Body of pancreas (tissue), 4 donors: ENCODE measurements at places on chromosomes 11 and 22. TPM values are rescaled to one million over a fixed set of nuclear protein-coding genes. Genes with fewer than 3 reads are reported as not detected.
A peak's percentile ranks its signal among the peaks of the same experiment; 100 is the strongest.

Gene CNTN5
- 0.78 TPM for total RNA-seq

Gene MYRF
- 47.5 TPM for total RNA-seq

Gene APOC3
- 7.3 TPM for total RNA-seq

GRCh38 chr11:93051186-93051585 is 81.7 kb downstream of the MTNR1B start:
- DNase-seq = no peak
- no peaks in the 10 kb centered on the region for H3K4me1 ChIP-seq
- no peaks in the 10 kb centered on the region for H3K27me3 ChIP-seq
- no peak overlapping the region for H3K27ac ChIP-seq

DNA sequence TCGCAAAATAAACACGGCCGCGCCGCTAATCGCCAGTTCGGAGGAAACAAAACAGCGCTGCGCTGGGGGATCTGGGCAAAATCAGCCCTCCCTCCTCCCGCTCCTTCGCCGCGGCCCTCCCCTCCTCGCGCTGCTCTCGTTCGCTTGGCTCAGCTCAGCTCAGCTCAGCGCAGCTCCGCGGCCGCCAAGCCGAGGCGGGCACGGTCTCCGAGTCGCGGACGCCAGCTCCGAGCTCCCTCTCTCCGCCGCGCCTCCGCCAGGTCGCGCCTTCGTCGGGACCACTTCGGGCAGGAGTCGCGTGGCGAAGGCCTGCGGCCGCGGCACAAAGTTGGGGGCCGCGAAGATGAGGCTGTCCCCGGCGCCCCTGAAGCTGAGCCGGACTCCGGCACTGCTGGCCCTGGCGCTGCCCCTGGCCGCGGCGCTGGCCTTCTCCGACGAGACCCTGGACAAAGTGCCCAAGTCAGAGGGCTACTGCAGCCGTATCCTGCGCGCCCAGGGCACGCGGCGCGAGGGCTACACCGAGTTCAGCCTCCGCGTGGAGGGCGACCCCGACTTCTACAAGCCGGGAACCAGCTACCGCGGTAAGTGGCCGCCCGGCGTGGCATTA is at the start of gene SPON1:
Gene SPON1 (plus strand): TSS at position 162 of the 607 bp plus-strand sequence. CDS start 182 bp downstream, at position 344.
- no peak within 1 kb of the TSS for H3K4me3 ChIP-seq
- H3K27ac ChIP-seq = no peak within 1 kb of the TSS
- peak; percentile 56 for DNase-seq
- no peaks in the 10 kb centered on the region for H3K36me3 ChIP-seq

DNA sequence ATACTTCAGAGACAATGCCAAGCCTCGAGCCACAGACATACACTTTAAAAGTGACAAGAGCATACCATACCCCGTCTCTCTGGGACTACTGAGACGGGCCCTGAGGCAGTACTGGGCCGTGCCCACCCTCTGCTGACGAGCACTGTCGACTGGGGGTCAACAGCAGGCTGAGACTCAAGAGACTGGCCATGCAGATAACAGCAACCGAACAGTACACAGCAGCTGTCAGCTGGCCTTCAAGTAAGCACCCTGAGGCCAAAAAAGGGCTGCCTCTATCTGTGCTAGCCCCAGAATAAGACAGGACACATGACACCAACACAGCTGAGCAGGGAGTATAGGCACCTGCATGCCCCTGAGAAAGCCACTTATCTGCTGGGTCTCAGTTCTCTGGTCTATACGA is 18.9 kb upstream of the TMEM121B start:
- H3K4me3 ChIP-seq = no peak overlapping the region
- peaks cover 23% of the 10 kb centered on the region for H3K36me3 ChIP-seq
- H3K27me3 ChIP-seq = no peaks in the 10 kb centered on the region
- H3K4me1 ChIP-seq = no peaks in the 10 kb centered on the region

DNA sequence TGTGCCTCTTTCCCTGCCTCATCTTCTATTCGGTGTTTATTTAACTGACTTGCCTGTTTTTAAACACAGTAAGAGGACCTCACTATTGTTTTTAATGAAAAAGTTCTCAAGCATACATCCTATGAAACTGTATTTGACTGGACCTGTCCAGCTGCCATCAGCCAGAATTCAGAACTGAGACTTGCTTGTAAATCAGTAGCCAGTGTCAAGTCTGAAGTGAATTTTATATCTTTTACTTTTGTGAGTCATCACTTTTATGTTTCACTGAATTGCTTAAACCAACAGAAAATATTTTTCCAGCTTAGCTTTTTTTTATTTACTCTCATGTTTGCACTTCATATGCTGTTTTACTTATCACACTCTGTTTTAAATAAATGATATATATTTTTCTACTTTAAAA is 88.3 kb downstream of the LUZP2 start:
- no peaks in the 10 kb centered on the region for H3K4me1 ChIP-seq
- H3K4me3 ChIP-seq = no peak overlapping the region
- H3K36me3 ChIP-seq = no peaks in the 10 kb centered on the region
- no peak for DNase-seq
- no peak overlapping the region for H3K27ac ChIP-seq
- H3K27me3 ChIP-seq = no peaks in the 10 kb centered on the region

DNA sequence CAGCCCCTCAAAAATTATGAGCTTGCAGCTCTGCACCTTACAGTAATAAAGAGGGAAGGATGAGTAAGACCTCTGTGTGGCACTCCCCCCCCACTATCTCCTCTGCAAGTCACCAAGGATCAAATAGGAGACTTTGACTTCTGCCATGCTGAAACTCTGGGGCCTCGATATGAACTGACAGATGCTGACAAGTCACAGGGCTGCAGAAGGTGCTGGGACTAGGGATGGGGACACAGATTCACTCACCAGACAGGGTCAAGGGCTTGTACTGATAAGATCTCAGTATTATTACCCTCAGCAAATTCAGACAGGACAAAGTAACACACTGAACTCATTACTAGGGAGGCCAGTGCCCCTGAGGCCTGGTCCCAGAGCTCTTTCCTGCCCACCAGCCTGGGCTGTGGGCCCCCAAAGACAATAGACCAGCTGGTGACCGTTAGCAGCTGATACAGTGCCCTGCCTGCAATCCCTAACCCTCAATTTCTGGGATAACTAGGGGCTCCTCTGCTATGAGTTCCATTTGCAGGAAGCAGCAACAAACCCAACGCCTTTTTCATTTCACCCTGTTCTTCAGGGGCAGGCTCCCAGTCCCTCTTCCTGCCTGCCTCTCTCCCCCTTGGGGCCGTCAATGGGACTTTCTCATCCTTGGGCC is 20.1 kb downstream of the TMPRSS13 start:
- no peaks in the 10 kb centered on the region for H3K36me3 ChIP-seq
- no peak for DNase-seq
- no peak overlapping the region for H3K27ac ChIP-seq
- no peaks in the 10 kb centered on the region for H3K27me3 ChIP-seq
- no peak overlapping the region for H3K4me3 ChIP-seq
